ENCODE measurements at places on chromosomes 3 and 15.

GRCh38 chr15:52247461-52247860 is 48.1 kb downstream of the MYO5C start:
- no peak for DNase-seq

- DNase-seq, result no peak
Observed at GRCh38 chr3:160184655-160185054, 40.6 kb upstream of the C3orf80 start.

GRCh38 chr3:108008931-108009639 is 81.7 kb downstream of the CD47 start:
- no peak for DNase-seq

DNA sequence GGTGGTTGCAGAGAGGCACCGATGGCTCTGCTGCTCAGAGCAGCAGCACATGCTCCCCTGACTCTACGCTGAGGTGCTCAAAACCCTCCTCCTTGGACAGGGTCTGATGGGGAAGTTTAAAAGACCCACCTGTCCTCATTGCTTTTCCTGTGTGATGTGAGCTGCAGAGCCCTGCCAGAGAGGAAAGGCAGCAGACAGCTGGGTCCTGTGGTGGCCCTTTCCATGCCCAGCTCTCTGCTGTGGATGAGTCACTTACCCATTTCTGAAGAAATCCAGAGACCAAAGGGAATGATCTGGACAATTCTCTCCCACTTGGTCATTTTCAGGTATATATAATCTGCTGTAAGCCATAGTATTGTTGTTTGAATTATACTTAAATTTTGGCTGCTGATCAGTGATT is 121.7 kb downstream of the CHDH start:
- no peak for DNase-seq

- DNase-seq, result no peak
Observed at GRCh38 chr3:23607184-23607847, 198.4 kb upstream of the UBE2E1 start.

- DNase-seq, result peak; percentile 87
Observed at GRCh38 chr3:156037356-156037755, 83.0 kb upstream of the KCNAB1 start.

All from NCI-H69 (cell line).